Left ventricle myocardium superior (tissue), 1 donor: ENCODE measurements at places on chromosomes 4 and X.

DNA sequence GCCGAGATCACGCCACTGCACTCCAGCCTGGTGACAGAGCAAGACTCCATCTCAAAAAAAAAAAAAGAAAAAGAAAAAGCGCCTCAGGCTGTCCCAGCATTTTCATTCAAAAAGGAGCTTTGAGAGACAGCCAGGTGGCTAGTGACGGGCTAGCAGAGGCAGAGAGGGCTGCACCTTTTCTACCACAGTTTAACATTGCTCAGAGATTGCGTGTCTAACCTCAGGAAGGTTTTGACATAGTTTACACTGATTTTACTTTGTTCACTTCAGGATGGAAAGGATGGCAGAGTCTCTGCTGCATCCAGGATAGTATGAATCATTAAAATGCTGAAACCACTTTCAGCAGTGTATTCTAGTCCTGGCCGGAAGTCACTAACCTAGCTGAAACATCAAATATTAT lies 28.1 kb downstream of the ZFP42 start:
- DNase-seq, result no peak

DNA sequence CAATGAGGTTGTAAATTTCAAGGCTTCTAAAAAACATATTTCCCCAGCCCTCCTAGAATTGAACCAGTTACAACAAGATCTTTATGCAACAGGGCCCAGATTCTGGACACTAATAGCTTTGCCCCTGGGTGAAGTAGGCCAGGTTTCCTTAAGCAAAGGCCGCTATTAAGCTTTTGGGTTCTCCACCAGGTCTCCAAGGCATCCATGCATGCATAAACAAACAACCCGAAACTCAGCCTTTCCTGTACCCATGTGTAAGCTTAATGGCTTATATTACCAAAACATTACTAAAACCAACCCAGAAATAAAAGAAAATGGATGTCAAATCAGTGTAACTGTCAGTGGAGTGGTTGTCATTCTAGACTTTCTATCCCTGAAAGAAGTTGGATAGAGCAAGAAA lies 137.1 kb downstream of the ARHGAP6 start:
- DNase-seq, result no peak

- DNase-seq, result no peak
These were observed 98.7 kb downstream of the CFAP299 start for GRCh38 chr4:80434238-80434637.

DNA sequence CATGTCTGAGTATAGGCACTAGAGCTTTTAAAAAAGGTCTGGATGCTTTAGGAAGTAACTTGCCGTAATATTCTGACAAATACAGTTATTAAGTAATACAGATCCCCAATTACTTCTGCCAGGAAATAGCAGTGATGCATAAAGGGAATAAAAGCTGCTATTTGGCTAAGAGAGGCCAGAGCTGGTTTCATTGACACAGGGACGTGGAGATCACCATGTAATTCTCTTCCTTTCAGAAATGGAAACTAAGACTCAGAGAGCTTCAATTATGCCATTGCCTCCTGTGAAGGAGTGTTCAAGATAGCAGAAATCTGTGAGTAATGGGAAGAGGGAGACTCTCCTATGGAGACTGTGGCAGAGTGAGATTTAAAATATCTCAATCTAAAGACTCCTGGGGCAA lies 238.1 kb downstream of the SLITRK2 start:
- no peak for DNase-seq

GRCh38 chr4:69860052-69860451 lies at the start of gene SULT1E1:
Gene SULT1E1 (minus strand): TSS chr4:69860145. CDS start chr4:69857644, 2,501 bp downstream.
- no peak for DNase-seq

- no peak for DNase-seq
These were observed 82.7 kb downstream of the MBNL3 start for GRCh38 chrX:132406106-132406505.

- DNase-seq, result no peak
These were observed 169.7 kb upstream of the SH3RF1 start for GRCh38 chr4:169440446-169440845.

DNA sequence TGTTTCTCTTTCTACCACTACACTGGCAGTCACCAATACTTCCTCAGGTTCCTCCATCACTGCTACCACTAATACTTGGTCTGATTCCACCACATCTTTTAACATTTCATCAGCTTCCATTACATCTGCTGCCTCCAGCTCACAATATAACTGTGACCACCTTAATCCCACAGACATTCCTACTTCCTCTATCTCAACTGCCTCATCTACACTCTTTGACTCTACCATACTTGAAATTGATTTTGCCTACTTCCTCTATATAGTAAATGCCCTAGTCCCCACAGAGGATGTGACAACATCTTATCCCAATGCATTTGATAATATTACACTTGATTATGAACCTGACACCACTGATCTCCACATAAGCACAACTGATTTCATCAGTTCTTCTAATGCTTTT lies 29.0 kb downstream of the OPRPN start:
- no peak for DNase-seq

DNA sequence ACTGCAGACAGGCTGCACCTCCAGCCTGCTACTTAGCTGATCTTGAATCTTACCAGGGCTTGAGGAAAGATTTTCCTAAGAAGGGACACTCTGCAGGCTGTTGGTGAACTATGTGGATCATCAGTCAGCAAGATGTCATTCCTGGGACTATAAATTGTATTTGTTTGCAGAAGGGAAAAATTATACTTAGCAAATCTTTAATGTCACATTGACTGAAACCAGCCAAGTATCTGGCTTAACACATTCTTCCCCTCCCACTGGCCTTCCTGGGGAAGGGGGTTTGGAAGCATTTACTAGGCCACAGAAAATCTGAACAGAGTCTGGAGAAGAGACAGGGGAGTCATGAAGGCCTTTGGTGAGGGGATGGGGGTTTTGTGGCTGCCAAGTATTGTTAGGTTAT lies 156.7 kb upstream of the EOLA2 start:
- DNase-seq, result no peak

- no peak for DNase-seq
These were observed 260.5 kb downstream of the TMA16 start for GRCh38 chr4:163755013-163755412.

GRCh38 chr4:147388018-147388417 lies 92.9 kb upstream of the EDNRA start:
- DNase-seq, result no peak

DNA sequence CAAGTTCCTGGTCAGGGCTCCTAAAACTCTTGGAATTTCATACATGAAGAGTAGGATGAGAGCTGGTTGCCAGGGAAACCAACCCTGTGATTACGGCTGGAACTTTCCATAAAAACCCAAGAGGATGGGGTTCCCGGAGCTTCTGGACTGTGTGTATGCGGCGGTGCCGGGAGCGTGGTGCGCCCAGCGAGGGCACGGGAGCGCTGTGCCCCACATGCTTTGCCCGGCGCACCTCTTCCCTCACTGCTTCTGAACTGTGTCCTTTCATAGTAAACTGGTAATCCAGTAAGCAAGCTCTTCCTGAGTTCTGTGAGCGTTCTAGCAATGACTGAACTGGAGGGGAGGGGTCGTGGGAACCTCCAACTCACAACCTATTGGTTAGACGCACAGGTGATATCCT lies 152.6 kb downstream of the AFAP1 start:
- no peak for DNase-seq

GRCh38 chr4:154559141-154559493 lies 3.7 kb upstream of the FGB start:
- no peak for DNase-seq

- DNase-seq, result no peak
These were observed 11.7 kb downstream of the CFAP97 start for GRCh38 chr4:185192059-185192458.

DNA sequence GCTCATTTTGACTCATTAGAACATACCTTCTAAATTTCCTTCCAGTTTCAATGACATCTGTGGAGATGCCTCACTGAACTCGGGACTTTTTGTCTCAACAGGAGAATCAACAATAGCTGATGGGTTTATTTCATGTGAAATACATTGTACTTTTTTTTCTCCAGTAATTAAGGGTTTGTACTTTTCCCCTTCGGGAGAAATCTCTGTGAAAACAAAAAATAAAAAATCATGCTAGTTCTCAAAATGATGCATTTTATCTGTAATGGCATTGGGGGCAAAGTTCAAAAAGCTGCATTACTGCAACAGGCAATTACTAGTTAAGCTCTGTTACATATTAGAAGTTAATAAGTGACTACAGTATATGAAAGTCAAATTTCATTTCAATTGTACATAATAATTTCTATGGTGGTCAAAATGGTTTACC lies 167.3 kb upstream of the SH3RF1 start:
- no peak for DNase-seq

DNA sequence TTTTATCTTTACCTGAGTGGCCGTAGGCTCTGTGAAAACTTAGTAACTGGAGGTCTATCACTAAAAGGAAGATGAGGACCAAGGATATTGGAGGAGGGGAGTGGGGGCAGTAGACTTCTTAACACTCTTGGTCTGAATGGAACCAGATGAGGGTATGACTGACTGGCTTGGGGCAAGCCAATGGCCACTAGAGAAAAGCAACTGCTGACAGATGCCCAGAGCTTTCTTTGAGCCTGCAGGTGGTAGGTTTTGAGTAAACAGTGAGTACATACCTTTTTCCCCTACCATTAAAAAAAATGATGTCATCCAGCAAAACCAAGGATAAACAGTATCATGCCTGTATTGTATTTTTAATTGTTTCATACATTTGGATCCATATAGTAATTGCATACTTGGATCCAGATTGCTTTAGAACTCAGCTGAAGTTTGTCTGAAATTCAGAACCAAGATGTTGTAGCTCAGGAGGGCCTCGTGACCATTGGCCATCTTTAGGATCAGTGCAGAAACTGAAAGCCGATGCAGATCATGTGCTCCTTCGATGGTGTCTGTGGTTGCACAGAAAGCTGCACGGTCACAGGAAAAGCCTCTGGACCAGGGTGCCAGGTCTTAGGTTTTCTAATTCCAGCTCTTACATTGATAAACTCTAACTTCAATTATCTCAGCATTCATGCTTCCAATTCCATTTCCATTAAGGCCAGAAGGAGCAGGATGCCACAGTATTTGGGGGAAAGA lies 131.0 kb downstream of the PDGFRA start:
- no peak for DNase-seq

GRCh38 chr4:179976777-179977176 lies 2266.4 kb upstream of the TENM3 start:
- no peak for DNase-seq

DNA sequence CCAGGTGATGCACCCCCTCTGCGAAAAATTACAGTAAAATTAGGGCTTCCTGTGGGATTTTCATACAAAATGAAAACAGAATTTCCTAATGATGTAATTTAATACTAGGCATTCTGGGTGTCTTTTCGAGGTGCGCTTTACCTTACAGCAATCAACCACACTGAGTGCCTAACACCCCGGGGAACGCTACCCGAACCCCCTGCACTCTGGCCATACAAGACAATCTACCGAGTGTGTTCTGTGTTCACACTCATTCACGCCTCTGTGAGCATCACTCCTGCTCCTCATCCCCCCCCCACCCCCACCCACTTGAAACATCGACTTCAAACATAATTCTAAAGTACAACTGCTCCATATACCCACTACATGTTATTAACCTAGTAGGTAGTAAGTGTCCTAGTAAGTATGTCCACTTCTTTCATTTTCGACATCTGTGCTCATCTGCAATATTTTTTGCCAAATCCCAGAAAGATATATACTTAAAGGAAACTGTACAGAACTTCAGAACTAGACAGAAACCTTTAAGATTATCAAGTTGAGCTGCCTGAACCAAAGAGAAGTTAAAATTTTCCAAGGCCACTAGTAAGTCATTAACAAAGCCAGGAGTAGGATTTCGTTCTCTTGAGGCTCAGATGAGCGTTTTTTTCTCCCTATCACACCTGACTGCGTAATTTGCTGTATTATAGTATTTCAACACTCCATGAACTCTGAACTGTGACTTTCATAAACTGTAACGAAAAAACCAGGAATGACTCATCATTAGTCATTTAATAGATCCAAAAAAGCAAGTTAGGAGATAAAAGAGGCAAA lies 80.0 kb downstream of the FAT1 start:
- no peak for DNase-seq

- DNase-seq, result no peak
These were observed 10.1 kb upstream of the FGG start for GRCh38 chr4:154622598-154622997.

DNA sequence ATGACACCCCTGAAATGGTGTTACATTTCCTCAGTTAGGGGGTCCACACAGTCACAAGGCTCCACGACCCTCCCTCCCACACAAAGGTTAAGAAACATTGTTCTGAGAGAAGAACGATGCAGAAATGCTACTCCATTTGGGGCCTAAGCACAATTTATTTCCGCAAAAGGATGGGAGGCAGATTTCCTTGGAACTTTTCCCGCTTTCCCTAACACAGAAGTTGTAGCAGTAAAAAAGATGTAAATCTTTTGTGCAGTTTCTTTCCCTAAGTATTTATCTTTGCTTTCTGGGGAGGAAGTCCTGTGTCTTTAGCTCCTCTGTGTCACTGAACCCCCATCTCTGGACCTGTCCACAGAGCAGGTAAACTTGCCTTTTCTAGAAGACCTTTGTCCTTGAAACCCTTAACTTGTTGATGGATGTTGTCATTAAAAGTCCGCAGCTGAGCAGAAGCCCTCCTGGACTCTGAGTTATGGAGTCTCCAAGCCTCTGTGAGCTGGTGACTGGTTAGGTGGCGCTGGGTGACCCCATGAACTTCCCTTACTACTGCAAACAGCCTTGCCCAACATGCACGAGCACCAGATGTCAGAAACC lies 67.2 kb upstream of the SHISA3 start:
- no peak for DNase-seq

DNA sequence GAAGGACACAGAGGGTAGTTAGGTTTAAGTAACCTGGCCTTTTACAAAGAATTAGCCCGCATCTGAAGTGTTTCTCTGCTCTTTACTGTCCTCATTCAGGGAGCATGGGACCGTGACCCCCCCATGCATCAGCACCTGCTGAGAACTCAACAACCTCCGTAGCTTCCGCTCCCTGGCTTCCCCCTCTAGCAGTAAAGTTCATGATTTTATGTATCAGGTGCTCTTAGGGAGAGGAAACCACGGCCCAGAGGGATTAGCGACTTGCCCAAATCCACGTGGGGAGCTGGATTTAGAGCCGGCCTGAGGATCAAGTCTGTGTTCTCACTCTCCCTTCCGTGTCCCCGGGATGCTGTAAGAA lies 284.6 kb upstream of the GATB start:
- DNase-seq, result no peak

- DNase-seq, result no peak
These were observed 86.8 kb downstream of the CAMK2D start for GRCh38 chr4:113674733-113675132.

GRCh38 chrX:140572724-140573123 lies 67.9 kb upstream of the SOX3 start:
- peak; percentile 14 for DNase-seq

DNA sequence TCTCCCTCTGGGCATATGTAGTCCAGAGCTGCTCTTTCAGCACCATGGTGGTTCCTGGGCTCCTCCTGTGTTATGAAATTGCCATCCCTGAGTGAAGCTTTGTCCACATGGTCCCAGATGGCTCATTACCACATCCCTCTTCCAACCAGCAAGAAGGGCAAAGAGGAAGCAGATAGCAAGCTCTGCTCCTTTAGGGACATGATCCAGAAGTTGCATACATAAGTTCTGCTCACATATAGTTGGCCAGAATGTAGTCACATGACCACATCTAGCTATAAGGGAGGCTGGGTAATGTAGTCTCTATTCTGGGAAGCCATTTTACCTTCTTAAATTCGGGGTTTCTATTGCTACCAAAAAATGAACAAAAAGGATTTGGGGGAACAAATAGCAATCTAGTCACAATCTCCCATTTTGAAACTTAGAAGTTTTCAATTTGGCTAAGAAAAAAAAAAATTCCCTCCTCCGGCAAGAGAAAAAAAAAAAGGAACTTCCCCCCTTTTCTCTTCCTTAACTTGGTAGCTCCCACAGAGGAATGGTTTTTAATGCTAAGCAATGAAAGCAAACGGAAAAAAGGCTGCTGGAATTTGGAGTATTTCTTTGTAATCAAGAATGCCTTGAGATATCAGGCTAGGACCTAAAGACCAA lies 88.2 kb upstream of the USP9X start:
- no peak for DNase-seq
